Activated T-helper 1 cell treated with anti-CD3 and anti-CD28 coated beads, Interleukin-12 subunit alpha, Interleukin-12 subunit beta, Interleukin-2, Interleukin-4 antibody, amounts not matched to agents 30 ng/mL and 10 ng/mL and 1 ng/mL, durations not matched to agents 14 hours and 24 hours and 36 hours (primary cell): ENCODE measurements at places on chromosomes 1 and 21.
A peak's percentile ranks its signal among the peaks of the same experiment; 100 is the strongest.

DNA sequence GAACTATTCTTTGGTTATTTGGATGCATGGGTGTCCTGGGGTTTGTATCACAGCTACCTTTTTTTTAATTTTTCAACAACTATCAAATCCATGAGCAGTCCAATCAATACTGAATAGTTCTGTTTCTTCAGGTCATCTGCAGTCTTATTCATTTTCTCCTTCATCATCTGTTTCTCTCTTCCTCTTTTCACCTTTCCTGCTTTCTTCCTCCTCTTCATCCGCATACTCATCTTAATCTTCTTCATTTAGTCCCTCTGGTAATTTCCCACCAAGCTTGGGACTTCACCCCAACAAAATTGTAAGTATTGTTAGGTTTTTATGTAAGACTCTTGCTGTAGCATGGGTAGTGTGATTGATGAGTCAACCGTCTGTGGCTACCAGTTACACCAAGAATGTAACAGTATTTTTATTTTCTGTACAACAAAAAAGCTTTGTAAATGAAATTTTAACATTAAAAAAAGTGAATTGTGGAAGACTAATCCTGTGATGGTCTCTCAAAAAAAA is 184.1 kb upstream of the RNPC3 start:
- H3K27me3 ChIP-seq: no peaks in the 10 kb centered on the region
- no peak overlapping the region for H3K4me3 ChIP-seq
- DNase-seq: no peak

DNA sequence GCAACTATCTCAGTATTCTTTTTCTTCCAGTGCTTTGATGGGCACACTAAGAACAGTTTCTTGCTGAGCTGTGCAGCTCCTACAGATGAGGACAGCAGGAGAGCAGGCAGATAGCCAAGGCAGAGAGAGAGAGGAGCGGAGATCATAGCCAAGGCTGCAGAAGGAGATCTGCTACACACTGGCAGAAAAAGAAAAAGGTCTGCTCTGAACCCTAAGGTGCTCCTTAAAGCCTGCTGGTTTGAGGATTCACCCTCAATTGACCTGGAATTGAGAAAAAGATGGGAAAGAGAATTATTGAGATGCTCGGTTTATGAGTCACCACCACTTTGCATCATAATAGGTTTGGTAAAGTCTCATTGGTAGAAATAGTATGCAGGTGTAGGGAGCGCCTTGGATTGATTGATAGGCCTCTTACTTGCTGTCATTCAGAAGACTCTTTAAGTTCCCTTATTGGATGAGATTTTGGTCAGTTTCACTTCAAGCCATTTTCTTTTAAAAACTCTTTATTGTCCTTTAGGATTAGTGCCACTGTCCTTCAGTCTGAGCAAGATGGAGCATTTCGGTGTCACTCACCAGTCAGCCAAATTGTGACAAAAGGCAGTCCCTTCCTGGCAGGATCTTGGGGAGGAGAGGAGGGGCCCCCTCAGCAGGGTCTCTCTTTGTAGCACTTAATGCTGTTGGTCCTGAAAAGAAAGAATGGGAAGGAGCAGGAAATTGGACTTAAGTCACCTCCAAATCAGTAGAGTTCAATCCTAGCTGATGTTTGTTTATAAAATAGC is 685.0 kb downstream of the ADGRL2 start:
- no peak for DNase-seq
- no peaks in the 10 kb centered on the region for H3K36me3 ChIP-seq
- no peaks in the 10 kb centered on the region for H3K4me1 ChIP-seq

GRCh38 chr1:84344286-84344685 is 42.8 kb downstream of the SAMD13 start:
- no peaks in the 10 kb centered on the region for H3K36me3 ChIP-seq
- no peaks in the 10 kb centered on the region for H3K27me3 ChIP-seq
- H3K27ac ChIP-seq: no peak overlapping the region
- H3K4me1 ChIP-seq: no peaks in the 10 kb centered on the region

DNA sequence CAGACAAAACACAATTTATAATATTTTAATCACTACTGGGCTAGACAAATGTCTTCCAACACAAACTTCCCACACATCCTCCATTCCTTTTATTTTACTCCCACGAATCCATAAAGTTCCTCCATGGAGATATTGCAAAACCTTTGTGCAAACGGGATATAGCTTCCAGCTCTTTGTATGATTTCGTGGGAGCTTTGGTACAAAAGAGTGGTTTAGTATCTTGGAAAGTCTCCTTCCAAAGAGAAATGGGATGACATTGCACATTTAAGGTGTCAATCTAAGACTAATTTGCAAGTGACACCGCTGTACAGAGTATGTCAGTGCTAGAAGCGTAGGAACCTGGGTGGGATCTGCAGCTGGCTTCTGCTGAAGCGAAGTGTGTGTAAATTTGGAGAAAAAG is 455.2 kb upstream of the RUNX1 start:
- no peak overlapping the region for H3K27ac ChIP-seq
- DNase-seq: no peak
- peaks cover 42% of the 10 kb centered on the region for H3K4me1 ChIP-seq
- no peaks in the 10 kb centered on the region for H3K27me3 ChIP-seq
- H3K4me3 ChIP-seq: no peak overlapping the region
- peaks cover 2% of the 10 kb centered on the region for H3K36me3 ChIP-seq

DNA sequence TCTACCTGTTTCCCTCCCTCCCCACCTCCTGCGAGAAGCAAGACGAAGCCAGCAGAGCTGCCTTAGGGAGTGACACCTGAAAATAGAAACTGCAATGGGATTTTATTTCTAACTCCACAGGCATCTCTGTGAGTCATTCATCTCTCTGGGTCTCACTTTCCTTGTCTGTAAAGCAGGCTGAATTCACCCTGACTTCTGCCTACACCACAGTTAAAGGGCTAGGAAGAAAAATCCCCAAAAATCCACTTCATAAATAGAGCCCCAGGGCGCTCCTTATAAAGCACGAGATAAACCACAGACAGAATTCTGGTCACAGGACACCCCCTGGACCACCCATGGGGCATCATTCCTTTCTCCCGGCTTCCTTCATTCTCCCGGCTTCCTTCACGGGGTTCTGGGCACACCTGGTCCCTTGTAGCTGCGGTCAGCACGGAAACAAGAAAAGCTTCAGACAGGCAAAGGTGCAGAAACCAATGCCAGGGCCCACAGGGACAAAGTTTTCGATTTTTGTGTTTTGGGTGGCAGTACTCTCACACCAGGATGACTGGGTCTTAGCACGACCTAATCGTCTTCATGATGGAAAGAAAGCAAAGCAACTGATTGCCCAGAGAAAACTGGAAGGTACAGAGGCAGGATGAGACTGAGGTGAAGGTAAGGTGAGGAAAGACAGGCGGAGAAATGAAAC is 2.8 kb upstream of the H6PD start:
- DNase-seq: no peak
- peaks cover 3% of the 10 kb centered on the region for H3K27me3 ChIP-seq
- H3K4me3 ChIP-seq: peak overlapping the region; percentile 58
- H3K4me1 ChIP-seq: peaks cover 14% of the 10 kb centered on the region
- H3K27ac ChIP-seq: peak overlapping the region; percentile 21
- peaks cover 3% of the 10 kb centered on the region for H3K36me3 ChIP-seq

DNA sequence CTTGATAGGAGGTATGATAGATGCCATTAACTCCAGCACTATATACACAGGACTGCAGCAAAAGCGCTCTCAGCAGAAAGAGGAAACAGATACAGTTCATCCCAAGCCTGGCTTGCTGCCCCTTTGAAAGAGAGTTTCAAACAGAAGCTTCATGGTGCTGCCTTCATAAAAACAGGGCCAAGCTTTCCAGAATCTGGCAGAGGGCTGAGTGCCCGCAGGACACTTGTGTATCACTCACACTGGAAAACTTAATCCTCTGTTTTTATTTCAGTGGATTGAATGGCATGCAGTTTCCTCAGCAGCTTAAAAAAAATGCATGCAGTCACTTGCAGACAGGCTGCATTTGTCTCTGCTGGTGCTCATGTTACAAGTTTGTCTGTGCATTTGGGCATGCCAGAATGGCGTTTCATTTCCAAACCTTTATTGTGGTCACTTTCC is 40.4 kb downstream of the KCNJ15 start:
- H3K27ac ChIP-seq: no peak overlapping the region
- no peaks in the 10 kb centered on the region for H3K36me3 ChIP-seq
- H3K4me1 ChIP-seq: peaks cover 28% of the 10 kb centered on the region
- H3K27me3 ChIP-seq: no peaks in the 10 kb centered on the region
- no peak overlapping the region for H3K4me3 ChIP-seq
- no peak for DNase-seq

- peaks cover 8% of the 10 kb centered on the region for H3K27me3 ChIP-seq
- H3K4me3 ChIP-seq: no peak overlapping the region
- no peak for DNase-seq
- H3K4me1 ChIP-seq: no peaks in the 10 kb centered on the region
- H3K36me3 ChIP-seq: no peaks in the 10 kb centered on the region
- no peak overlapping the region for H3K27ac ChIP-seq
These were observed 39.1 kb downstream of the AKNAD1 start for GRCh38 chr1:108817811-108818210.

DNA sequence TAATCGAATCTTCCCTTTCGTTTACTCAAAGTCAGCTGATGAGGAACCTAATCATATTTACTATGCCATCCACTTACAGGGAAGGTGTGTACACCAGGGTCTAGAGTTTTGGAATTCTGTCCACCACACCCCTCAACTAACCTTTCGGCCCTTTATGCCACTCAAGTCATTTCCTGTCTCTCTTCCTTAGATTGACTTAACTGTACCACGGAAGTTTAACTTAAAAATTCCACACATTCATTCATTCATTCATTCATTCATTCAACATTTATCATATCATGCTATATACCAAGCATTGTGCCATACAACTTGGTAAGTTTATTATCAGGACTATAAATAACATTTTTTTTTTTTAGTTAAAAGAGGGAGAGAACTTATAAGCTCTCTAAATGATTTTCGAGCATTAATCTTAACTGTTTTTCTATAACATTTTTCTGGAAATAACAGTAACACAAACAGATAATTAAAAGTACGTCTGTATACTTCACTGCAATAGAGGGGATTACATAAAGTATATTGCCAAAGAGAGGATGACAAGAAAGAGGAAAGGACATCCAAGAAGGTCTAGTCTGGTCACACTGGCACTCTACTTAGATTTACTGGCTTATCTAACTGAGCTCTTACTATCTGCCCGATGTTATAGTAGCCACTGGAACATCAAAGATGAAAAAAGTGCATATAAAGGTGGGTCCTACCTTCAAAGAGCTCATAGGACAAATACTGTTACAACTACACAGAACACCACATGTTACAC is 243.7 kb downstream of the PBX1 start:
- H3K27me3 ChIP-seq: no peaks in the 10 kb centered on the region
- H3K27ac ChIP-seq: no peak overlapping the region
- no peak overlapping the region for H3K4me3 ChIP-seq

- H3K4me3 ChIP-seq: no peak overlapping the region
- peaks cover 26% of the 10 kb centered on the region for H3K4me1 ChIP-seq
- H3K36me3 ChIP-seq: peaks cover 58% of the 10 kb centered on the region
- no peak overlapping the region for H3K27ac ChIP-seq
- H3K27me3 ChIP-seq: no peaks in the 10 kb centered on the region
These were observed 21.6 kb downstream of the GLMN start for GRCh38 chr1:92277105-92277723.

GRCh38 chr1:54887665-54888071 is 673 bp upstream of the DHCR24 start:
- no peak for DNase-seq
- H3K27me3 ChIP-seq: peaks cover 12% of the 10 kb centered on the region
- peak overlapping the region; percentile 96 for H3K4me3 ChIP-seq
- peak overlapping the region; percentile 50 for H3K27ac ChIP-seq
- H3K36me3 ChIP-seq: peaks cover 26% of the 10 kb centered on the region

- H3K27me3 ChIP-seq: no peaks in the 10 kb centered on the region
- no peak overlapping the region for H3K4me3 ChIP-seq
- no peak overlapping the region for H3K27ac ChIP-seq
- H3K36me3 ChIP-seq: peaks cover 3% of the 10 kb centered on the region
- peaks cover 18% of the 10 kb centered on the region for H3K4me1 ChIP-seq
- no peak for DNase-seq
These were observed 36.0 kb downstream of the SPSB1 start for GRCh38 chr1:9328715-9329114.

GRCh38 chr1:171877701-171878100 is 36.4 kb downstream of the DNM3 start:
- no peak for DNase-seq
- no peaks in the 10 kb centered on the region for H3K4me1 ChIP-seq
- H3K27me3 ChIP-seq: peaks cover 4% of the 10 kb centered on the region
- no peaks in the 10 kb centered on the region for H3K36me3 ChIP-seq
- H3K4me3 ChIP-seq: no peak overlapping the region

DNA sequence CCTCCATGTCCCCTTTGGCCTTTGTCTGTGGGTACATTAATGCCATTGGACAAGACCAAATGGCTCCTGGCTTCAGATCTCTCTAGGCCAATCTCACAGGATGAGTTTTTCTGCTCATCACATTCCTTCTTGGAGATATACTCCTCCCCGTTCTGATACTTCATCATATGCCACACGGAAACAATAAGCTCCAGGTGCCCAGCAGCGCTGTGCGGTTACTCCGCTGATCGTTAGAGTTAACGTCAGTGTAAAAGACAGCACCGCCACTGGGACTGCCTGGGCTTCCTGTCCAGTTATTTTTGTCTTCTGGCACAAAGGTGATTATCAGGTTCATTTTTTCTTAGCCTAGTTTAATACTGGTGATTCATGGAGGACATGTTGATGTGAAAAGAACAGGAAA is 22.5 kb downstream of the CACHD1 start:
- no peak for DNase-seq
- no peak overlapping the region for H3K27ac ChIP-seq
- peaks cover 15% of the 10 kb centered on the region for H3K27me3 ChIP-seq
- H3K4me3 ChIP-seq: no peak overlapping the region
- no peaks in the 10 kb centered on the region for H3K36me3 ChIP-seq

- DNase-seq: no peak
- H3K27ac ChIP-seq: no peak overlapping the region
- no peak overlapping the region for H3K4me3 ChIP-seq
- H3K36me3 ChIP-seq: no peaks in the 10 kb centered on the region
- H3K27me3 ChIP-seq: peaks cover 6% of the 10 kb centered on the region
These were observed 9.0 kb downstream of the ADORA1 start for GRCh38 chr1:203136409-203137042.

DNA sequence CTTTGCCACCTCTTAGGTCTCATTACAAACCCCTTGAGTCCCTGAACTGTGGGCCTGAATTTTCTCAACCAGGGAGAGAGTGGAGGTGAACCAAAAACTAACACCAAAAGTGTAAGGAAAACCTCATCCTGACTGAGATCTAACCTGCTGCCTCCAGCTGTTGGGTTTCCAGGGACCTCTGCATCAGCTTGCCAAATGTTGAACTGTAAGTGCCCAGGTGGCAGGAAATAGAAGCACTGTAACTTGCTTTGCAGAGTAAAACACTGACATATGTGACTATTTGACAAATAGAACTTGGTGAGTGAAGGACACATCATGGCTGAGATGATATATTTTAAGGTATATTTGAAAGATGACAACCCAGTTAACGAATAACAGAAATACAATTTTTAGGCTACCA is 48.4 kb upstream of the NR5A2 start:
- no peak overlapping the region for H3K27ac ChIP-seq
- peaks cover 9% of the 10 kb centered on the region for H3K27me3 ChIP-seq
- H3K36me3 ChIP-seq: no peaks in the 10 kb centered on the region
- DNase-seq: no peak
- no peaks in the 10 kb centered on the region for H3K4me1 ChIP-seq

- peak within 1 kb of the TSS; percentile 94 for H3K27ac ChIP-seq
- peaks cover 49% of the 10 kb centered on the region for H3K4me1 ChIP-seq
- DNase-seq: peak; percentile 75
- H3K4me3 ChIP-seq: peak within 1 kb of the TSS; percentile 93
These were observed at the start of gene SLC35D1 for GRCh38 chr1:67053785-67054772. SLC35D1 (minus strand) TSS chr1:67054148; CDS start chr1:67054013, 135 bp downstream.

GRCh38 chr1:8077602-8078001 is 51.5 kb upstream of the ERRFI1 start:
- DNase-seq: no peak
- H3K4me3 ChIP-seq: no peak overlapping the region
- no peaks in the 10 kb centered on the region for H3K4me1 ChIP-seq
- H3K27ac ChIP-seq: no peak overlapping the region
- H3K27me3 ChIP-seq: peaks cover 25% of the 10 kb centered on the region
- no peaks in the 10 kb centered on the region for H3K36me3 ChIP-seq
